ENCODE measurements at places on chromosomes 5 and 9. TPM values are rescaled to one million over a fixed set of nuclear protein-coding genes. Genes with fewer than 3 reads are reported as not detected.

DNA sequence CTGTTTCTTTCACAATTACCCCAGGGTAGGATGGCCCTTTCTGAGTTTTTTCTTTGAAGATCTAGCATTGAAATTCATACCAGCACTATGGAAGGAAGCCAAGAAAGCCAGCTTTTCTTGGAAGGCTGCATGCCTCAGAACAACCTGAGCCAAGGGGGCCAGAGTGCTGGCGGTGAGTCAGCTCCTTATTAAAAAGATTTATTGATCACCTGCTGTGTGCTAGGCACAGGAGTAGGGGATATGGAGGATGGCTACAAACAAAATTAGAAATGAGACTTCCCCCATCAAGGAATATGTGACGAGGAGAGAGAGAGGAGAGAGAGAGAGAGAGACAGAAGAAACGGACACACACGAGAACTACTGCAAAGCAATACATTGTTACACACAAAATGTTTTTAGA is 184.6 kb upstream of the PUM3 start:
- DNase-seq = no peak

- no peak for DNase-seq
These were observed 40.4 kb upstream of the HSPB3 start for GRCh38 chr5:54415147-54415546.

DNA sequence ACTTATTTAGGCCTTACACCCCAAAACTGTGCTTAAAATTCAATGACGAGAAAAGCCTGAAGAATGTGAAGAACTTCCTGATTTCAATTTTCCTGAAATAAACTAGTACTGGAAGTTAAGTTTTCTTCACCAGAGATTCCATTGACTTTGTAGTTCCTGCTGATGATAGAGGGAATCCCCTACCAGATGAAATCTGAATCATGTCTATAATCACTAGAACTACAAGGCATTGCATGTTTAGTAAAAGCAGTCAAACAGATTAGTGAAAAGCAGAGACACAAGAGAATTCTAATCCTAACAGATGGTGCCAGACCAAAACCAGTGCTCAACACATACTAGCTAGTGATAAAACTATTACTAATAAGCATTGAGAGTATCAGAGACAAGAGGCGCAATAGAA is 130.0 kb downstream of the PDE4D start:
- DNase-seq = no peak

GRCh38 chr5:36208786-36209185 is 32.9 kb downstream of the NADK2 start:
- DNase-seq = no peak

DNA sequence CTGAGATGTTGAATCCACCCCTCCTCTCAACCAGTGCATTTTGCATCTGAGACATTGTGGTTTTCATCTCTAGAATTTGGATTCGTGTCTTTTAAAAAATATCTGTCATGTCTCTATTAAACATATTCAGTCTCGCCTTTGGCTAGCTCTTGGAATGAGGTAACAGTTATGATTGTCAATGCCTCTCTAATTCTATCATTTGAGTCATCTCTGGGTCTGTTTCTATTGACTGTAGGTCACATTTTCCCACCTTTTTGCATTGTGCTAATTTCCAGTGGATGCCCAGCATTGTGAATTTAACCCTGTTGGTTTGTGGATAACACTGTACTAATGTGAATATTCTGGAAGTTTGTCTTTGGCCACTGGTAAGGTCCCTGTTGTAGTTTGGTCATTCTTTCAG is 8.4 kb upstream of the SLC6A3 start:
- no peak for DNase-seq

GRCh38 chr5:172544371-172545095 is 90.2 kb upstream of the SH3PXD2B start:
- no peak for DNase-seq

- DNase-seq = no peak
These were observed 562.8 kb downstream of the BNC2 start for GRCh38 chr9:16307626-16308195.

DNA sequence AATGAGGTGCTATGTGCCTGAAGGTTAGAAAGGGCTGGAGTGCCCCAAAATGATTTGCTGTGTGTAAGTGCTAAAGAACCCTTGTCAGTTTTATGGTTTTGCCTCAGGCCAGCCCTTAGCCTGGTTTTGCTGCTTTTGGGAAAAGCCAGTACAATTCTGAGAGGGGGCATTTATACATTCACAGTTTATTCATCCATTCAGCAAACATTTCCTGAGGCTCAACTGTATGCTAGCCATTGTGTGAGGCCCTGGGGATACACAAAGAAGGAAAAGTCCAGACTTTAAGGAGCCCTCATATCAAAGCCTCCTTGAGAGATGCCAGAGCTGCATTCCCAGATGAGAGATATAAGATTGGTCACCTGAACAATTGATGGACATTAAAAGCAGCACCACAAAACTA is 115.2 kb upstream of the PLCXD3 start:
- no peak for DNase-seq

- DNase-seq = no peak
These were observed 39.8 kb downstream of the IARS1 start for GRCh38 chr9:92253656-92254055.

DNA sequence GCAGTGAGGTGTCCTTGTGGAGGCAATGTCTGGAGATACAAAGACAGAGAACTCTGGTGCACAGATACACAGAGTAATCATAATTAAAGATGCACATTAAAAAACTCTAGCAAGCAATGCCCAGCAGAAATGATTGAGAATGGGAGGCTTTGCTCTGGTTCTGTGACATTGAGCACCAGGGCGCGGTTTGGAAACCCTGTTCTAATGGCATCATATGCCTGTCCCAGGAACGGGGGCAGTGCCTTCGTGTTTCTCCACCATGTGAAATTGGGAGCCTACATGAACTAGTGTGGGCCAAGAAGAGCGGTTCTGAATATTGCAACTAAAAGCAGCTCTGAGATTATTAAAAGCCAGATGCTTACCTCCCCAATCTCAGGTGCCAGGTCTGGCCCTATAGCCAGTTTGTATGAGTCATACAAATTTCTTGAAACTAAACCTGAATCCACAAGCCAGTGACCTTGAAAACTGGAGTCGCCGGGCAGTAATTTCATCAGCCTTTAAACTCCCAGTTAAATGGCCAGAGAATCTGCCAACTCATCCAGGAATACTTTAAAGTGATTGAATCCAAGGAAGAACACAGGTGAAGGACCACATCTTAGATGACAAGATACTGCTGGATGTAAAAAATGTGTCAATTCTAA is 22.2 kb upstream of the CTSL start:
- no peak for DNase-seq

The CMYA5 gene
- total RNA-seq = 697 TPM

The NUTM2G gene
- total RNA-seq = not detected

The PRDM9 gene
- not detected for total RNA-seq

The LRRC14B gene
- total RNA-seq = 51.1 TPM

The ADAMTSL2 gene
- 39.1 TPM for total RNA-seq

Measured in right cardiac atrium (tissue), 5 donors.